ENCODE measurements at places on chromosomes 5 and 9.

DNA sequence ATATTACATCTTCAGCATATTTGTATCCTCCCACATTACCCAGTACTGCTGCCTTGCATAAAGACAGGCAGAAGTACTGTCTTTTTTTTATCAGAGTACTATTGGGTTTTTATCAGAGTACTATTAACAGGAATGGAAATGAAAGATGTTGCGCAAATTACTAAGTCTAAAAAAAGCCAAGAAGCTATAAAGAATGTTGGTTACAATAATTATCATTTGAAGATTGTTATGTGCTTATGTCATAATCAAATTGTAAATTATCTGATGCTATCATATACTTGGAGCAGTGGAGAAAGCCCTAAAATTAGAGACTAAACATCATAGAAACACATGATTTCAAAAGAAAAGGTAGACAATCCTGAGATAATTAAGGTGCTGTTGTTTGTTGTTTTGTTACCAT lies 188.8 kb downstream of the CCDC192 start:
- DNase-seq: no peak

GRCh38 chr9:113454914-113455761 lies 8.4 kb upstream of the RGS3 start:
- no peak for DNase-seq

- DNase-seq: no peak
These were observed 312.0 kb downstream of the CDK5RAP2 start for GRCh38 chr9:120267929-120268328.

- DNase-seq: no peak
These were observed 707 bp downstream of the GTF3C5 start for GRCh38 chr9:133031496-133031911.

GRCh38 chr5:150487199-150488061 lies 20.5 kb upstream of the NDST1 start:
- DNase-seq: no peak

DNA sequence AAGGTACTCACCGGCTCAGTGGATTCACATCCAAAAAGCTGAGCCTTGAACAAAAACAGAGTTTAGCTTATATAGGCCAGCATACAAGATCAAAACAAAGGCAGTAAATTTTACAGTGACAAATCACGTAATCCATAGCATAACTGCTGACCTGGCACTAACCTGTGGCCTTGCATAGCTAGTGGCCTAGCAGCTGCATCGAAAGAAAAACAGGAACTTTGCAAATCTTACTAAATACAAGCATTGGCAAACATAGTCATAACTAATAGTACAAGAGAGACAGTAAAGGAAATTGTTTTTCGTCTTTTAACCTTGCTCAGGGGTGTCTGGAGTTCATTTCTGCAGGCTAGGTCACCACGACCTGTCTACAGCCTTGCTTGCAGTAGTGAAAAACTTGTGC lies 4.8 kb downstream of the HSDL2 start:
- DNase-seq: no peak

DNA sequence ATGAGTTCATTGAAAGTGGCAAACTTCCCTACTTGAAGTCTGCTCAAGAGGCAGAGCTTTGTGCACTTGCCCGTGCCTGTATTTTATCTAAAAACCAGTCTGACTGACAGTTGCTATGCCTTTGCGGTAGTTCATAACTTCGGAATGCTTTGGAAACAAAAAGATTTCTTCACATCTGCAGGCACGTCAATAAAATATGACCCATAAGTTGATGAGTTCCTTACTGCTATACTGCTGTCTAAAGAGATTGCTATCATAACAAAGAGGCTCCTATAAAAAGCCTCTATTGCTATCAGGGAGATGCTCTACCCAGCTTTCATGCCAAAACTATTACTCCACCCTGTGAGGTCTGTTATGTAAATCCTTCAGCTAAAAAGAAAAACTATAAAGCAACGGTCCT lies 25.4 kb upstream of the RNF20 start:
- no peak for DNase-seq

DNA sequence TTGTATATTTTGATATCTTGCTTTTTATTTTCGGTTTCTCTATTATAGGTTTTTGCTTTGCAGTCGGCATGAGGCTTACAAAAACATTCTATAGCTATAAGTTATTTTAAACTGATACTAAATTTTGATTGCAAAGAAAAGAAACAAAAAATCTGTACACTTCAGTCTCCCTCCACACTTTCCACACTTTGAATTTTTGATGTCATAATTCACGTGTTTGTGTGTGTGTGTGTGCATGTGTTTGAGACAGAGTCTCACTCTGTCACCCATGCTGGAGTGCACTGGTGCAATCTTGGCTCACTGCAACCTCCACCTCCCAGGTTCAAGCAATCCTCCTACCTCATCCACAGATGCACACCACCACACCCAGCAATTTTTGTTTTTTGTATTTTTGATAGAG lies 124.9 kb downstream of the MRPS30 start:
- DNase-seq: no peak

DNA sequence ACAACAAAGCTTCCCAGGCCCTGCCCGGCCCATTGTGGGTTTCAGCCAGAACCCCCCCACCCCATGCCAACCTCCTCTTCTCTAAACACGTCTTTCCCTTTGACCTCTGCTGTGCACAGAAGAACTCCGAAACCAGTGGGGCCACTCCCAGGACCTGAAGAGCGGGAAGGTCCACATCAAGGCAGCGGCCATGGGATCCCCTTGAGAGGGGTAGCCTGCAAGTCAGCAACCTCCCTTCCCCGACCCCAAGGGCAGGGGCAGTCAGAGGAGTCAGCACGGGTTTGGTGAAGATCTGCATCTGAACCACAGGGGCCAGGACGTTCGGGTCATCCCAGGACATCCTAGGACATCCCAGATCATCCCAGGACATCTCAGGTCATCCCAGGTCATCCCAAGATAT lies 379.9 kb upstream of the IRX4 start:
- no peak for DNase-seq

DNA sequence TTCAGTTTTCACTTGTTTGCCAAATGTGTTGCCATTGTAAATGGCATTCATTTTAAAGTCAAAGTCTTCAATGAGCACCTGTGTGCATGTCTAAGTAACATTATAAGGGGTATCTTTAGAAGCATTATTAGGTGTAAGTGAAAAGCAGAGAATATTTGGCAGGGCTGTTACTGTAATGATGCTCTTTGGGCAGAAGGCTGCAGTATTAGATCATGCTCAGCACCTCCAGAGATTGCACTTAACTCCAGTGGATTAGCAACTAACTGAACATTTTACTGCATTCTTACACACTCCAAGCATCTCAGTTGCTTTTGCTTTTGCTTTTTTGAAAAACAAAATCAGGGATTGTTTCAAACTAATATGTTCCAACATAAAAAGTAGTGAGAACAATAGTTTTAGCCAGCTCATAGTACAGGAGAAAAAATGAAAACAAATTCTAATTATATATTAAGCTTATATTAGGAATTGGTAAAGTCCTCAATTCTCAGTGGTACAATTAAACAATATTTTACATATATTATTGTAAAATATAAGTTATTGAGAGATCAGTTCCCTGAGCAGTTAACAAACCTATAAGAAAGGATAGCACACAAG lies 1740.9 kb upstream of the CDH9 start:
- DNase-seq: no peak

GRCh38 chr5:41347569-41347968 lies 134.2 kb upstream of the C6 start:
- DNase-seq: no peak

GRCh38 chr5:78896132-78896531 lies 89.0 kb downstream of the ARSB start:
- DNase-seq: no peak

DNA sequence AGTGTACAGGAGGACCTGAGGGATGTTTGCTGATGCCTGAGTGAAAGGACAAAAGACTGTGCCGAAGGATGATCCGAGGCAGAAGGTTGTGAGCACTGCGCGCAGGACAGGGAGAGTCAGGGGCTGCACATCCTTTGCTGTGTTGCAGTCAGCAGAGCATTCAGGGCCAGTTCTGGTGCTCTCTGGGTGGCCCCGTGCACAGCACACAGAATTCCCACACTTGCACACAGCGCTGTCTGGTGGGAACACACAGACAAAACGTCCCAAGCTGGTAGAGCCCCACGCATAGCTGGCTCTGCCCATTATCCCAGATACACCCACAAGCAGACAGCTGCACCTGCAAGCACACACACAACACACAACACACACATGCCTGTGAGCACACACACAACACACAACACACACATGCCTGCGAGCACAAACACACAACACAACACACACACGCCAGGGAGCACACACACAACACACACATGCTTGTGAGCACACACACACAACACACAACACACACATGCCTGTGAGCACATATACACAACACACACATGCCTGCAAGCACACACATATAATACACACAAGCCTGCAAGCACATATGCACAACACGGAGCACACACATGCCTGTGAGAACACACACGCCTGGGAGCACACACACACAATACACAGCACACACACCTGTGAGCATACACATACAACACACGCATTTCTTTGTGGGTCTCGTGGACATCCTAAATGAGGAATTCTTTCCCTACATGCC lies 74.4 kb downstream of the FGF18 start:
- no peak for DNase-seq

DNA sequence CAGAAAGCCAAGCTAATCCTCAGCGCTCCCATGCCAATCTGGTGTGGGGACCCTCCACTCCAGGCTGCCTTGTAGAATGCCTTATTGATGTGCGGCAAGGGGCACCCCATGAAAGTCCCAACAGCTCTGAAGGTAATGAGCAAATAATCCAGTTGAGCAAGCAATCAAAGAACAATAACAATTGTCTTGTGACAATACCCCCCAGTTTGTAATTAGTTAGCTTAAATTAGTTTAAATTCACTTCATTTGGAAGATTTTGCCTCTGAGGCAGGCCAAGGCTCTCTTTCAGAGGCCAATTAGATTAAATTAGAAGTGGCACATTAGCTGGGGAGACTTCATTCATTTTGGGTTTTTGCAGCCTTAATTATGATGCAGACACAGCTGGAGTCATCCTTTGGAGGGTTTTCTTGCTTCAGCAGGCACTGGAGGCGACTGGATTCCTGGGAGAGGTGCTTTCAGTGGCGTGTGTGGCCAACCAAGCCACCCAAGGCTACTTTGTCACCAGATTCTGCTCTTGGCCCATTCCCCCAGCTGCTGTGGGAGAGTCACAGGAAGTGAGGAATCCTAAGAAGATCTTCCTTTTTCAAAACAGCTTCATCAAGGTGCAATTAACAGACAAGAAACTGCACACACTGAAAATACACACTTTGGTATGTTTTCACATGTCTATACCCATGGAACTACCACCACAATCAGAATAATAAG lies 17.9 kb upstream of the FBP1 start:
- no peak for DNase-seq

DNA sequence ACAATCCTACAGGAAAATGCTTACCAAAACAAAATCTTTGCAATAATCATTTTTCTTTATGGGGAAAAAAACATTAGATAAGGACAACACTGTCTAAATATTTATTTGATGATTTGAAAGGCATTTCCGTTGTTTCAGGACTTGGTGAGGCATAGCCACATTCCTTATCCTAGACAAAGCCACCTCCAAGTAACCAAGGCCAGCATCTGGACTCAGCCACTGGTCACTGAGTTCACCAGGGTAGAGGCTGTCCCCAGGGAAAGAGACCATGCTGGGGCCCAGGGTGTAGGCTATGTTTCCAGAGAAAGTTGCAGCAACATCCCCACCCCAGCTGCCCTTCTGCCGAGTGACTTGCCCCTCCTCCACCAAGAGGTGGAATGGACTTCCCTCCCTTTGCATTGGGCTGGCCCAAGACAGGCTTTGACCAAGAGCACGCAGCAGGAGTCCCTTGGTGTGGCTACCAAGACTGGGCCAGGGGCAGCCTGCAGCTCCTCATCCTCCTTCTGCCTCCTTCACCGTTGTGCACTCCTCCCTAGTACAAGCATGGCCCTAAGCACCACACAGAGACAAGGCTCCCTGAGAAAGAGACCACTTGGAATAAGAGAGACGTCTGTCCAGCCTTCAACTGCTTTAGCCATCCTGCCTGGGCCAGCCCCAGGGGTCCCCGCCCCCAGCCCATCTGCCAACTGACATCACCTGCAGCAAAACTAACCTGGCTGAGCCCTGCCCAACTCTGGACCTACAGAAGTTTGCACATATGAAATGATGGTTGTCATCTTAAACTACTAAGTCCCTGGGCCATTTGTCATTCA lies 68.1 kb upstream of the SPIN1 start:
- DNase-seq: no peak

DNA sequence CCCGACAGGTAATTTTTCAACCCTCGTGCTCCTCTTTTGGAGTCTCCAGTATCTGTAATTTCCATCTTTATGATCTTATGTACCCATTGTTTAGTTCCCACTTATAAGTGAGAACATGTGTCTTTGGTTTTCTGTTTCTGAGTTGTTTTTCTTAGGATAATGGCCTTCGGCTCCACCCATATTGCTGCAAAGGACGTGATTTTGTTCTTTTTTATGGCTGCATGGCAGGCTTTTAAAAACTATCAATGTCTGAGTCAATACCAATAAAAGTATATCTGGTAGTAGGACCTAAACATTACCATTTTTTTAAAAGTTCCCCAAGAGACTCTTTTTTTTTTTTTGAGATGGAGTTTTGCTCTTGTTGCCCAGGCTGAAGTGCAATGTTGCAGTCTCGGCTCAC lies 3.9 kb upstream of the SLC26A2 start:
- no peak for DNase-seq

- no peak for DNase-seq
These were observed 1.3 kb downstream of the ENC1 start for GRCh38 chr5:74638970-74639806.

DNA sequence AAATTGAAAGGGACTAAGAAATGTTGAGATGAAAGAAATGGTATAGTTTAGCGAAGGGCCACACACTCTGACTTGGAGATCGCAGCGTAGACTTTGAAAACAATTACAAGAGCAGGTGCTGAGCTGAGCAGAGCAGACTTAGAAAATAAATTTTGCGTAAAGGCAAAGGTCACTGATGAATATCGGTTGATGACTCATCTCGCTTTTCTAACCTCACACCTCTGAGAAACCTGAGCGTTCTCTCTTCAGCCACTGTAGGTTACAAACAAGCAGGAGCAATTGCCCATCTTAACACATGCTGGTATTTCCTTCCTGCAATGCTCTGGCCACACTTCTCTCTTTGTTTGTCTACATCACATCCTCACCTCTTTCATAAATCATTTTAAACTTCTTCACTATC lies 190.6 kb upstream of the C9orf72 start:
- DNase-seq: no peak

GRCh38 chr5:148416921-148417320 lies 33.2 kb downstream of the FBXO38 start:
- no peak for DNase-seq

GRCh38 chr9:96121136-96121535 lies 180.8 kb downstream of the HSD17B3 start:
- DNase-seq: no peak
